Activated CD8-positive, alpha-beta memory T cell treated with anti-CD3 and anti-CD28 coated beads, Interleukin-2, amount 10 ng/mL, durations not matched to agents 7 days and 5 days (primary cell): ENCODE measurements at places on chromosomes 5 and 9. TPM values are rescaled to one million over a fixed set of nuclear protein-coding genes. Genes with fewer than 3 reads are reported as not detected.

The REEP2 gene
- 1.7 TPM for total RNA-seq

The MYO10 gene
- not detected for total RNA-seq

The NUDT12 gene
- total RNA-seq = 1.1 TPM

The TAS2R1 gene
- total RNA-seq = not detected

The FOXD4 gene
- 0.15 TPM for total RNA-seq

The EDIL3 gene
- total RNA-seq = not detected

The HAVCR2 gene
- total RNA-seq = 51.9 TPM

The ZSWIM6 gene
- 5.9 TPM for total RNA-seq

The PCDHB12 gene
- total RNA-seq = not detected

The TRIP13 gene
- total RNA-seq = 33.0 TPM

The GFPT2 gene
- total RNA-seq = 0.37 TPM

The OLFM1 gene
- total RNA-seq = 0.30 TPM

The STPG3 gene
- total RNA-seq = not detected

The C8G gene
- total RNA-seq = 1.7 TPM

The CIZ1 gene
- 140 TPM for total RNA-seq

The ZNF454 gene
- total RNA-seq = not detected

The UGT3A1 gene
- not detected for total RNA-seq

The PCDHGB7 gene
- not detected for total RNA-seq

The IFNB1 gene
- total RNA-seq = 1.1 TPM

The C9 gene
- not detected for total RNA-seq

The NAA35 gene
- 27.7 TPM for total RNA-seq

The PTGR1 gene
- total RNA-seq = not detected

The ELL2 gene
- total RNA-seq = 81.8 TPM
